ENCODE measurements at places on chromosomes 12 and 14.

GRCh38 chr12:120077260-120077659, 39.3 kb downstream of the RAB35 start:
- DNase-seq = no peak

DNA sequence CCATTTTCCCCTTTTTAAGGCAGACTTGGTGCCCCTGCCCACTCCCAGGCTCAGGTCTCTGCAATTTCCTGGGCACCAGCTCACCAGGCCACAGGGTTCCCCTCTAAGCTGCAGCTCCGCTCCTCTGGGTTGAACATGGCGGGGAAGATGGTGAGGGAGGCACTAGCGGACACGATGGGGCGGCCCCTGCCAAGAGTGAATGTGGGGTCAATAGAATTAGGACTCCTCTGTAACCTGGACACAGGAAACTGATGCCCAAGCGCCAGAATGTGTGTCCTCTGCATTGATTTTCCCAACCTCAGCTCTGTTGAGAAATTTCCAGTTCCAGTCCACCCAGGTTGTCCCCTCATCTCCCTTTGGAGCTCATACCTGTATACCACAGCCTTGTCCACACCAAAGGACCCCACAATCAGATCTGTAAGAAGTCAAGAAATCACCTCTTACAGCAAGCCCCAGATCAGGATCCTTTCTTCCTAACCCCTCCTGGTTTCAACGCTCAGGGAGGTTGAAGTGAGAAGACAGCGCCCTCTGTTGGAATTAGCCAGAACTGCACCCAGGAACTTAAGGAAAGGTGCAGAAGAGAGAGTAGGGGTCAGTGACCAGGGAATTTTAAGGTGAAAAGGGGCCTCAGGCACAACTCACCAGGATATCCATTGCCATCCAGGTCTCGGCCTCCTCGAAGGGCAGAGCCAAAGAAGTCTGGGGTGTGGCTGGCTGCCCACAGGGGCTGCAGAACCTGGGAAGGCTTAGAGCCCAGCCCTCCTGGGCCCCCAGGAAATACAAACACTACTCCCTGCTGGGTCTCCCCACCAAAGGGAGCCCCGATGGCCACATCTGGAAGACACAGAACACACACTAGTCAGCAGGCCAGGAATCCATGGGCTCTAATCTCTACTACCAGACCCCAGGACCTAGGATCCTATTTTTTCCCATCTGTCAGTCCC, 14.7 kb downstream of the ITGA5 start:
- peak; percentile 46 for DNase-seq

GRCh38 chr12:537772-538171, 78.0 kb downstream of the B4GALNT3 start:
- DNase-seq = no peak

GRCh38 chr12:65532162-65532561, 253.7 kb downstream of the MSRB3 start:
- DNase-seq = peak; percentile 93

DNA sequence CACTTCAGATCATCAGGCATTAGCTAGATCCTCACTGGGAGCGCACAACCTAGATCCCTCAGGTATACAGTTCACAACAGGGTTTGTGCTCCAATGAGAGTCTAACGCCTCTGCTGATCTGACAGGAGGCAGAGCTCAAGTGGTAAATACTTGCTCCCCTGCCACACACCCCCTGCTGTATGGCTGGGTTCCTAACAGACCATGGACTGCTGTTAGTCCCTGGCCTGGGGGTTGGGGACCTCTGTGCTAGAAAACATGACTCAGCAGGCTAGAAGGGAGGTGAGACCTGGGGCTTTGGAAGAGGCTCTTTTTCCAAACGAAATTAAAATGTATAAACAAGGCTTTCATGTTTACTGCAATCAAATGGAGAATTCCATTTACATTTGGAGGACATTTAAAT, 691.1 kb downstream of the FLRT2 start:
- peak; percentile 6 for DNase-seq

GRCh38 chr12:26441434-26441833, 246.1 kb downstream of the SSPN start:
- no peak for DNase-seq

GRCh38 chr14:38065106-38065762, 142.5 kb upstream of the SSTR1 start:
- DNase-seq = no peak

GRCh38 chr12:13099844-13100604, 3.4 kb downstream of the GSG1 start:
- no peak for DNase-seq

- peak; percentile 15 for DNase-seq
Observed at GRCh38 chr14:90518941-90519256, 122.1 kb downstream of the CALM1 start.

DNA sequence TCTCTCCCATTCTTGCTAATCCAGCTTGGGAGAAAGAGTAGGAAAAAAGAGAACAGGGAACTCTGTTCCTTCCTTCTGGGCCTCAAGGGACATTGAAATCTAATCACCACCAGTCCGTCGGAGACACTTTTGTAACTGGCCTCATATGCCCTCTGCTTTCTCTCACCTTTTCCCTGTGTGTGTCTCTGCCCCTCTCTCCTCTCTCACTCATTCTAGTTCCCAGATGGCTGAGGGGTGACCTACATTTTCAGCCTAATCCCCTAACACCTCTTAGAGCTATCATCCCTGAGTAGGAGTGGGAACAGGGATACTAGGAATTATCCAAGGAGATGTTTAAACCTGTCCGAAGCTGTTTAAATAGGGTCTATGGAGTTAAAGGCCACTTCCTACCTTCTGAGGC, 8.9 kb upstream of the PCK2 start:
- no peak for DNase-seq

DNA sequence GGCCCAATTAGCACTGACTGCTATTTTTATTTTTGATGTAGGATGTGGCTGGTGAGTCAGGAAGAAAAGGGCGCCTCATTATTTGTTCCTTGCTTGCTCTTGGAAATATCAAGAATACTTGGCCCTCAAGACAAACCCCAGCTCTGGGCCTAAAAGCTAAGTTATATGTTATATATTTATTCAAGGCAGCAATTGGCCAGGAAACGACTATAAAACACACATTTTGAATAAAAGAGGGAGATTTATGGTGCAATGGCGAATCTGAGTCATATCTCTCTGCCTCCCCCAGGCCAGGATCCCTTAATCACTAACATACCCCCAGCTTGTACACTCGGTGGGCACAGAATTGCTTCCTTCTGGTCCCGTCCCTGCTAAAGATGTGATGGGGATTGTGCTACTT, 63.3 kb downstream of the TBX5 start:
- DNase-seq = no peak

DNA sequence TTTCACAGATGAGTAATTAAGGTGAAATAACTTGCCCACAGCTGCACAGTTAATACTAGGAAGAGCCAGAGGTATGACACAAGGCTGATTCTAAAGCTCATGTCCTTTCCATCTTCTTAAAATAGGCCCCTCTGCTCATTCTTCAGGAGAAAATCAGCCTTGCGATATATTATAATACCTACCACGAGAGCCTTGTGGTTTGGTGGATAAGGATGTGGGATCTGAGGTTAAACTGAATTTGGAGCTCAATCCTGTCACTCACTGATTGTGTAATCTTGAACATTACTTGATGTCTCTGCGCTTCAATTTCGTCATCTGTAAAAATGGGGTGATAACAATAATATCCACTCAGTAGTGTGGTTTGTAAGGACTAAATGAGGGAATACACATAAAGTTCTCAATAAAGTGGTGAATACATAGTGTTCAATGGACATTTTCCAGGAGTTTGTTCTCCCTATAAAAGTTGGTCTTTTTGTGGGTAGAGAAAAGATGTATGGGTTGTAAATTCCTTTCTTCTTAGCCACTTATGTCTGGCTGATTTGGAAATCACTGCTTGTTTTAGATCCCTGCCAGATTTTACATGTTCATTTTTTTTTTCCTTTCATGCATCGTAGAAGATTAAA, 25.1 kb upstream of the ATP2B1 start:
- DNase-seq = peak; percentile 87

- no peak for DNase-seq
Observed at GRCh38 chr12:66013224-66013623, 117.3 kb downstream of the LLPH start.

- DNase-seq = no peak
Observed at GRCh38 chr12:2364631-2365051, 311.9 kb downstream of the CACNA1C start.

DNA sequence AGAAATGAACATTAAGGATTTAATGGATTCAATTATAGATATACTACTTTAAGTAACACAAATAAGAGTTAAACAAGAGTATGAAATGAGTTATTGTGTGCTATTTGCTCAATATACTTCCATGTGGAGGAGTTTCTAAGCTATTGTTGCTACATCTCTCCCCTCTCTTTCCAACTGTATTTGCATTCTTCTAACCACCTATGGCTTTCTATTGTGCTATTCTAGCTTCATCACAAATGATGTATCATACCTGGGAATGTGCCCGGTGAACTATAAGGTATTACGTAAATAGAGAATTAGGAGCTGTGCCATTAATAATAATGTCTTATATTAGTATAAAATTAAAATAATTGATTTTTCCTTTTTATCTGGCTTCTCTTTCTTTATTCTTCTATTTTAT, 87.1 kb upstream of the PLEKHG7 start:
- DNase-seq = no peak

GRCh38 chr14:92484132-92484823, 29.3 kb upstream of the RIN3 start:
- DNase-seq = no peak

- DNase-seq = no peak
Observed at GRCh38 chr12:50563434-50563787, 58.6 kb downstream of the DIP2B start.

DNA sequence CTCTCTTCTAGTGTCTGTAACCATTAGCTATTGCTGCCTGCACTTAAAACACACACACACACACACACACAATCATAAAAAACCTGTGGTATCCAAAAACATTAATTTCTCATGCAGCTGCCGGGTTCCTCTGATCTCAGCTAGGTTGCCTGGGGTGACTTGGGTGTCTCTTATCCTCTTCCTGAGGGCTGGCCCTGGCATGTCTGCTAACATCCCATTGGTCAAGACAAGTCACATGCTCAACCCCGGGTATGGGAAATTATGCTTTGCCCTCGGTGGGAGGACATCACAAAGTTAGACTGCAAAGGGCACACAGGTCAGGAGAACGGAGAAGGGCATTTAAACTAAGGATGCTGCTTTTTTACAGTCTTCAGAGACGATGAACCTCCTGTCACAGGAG, 55.7 kb downstream of the TRPV4 start:
- peak; percentile 40 for DNase-seq

GRCh38 chr12:104577581-104577981, 120.8 kb downstream of the CHST11 start:
- peak; percentile 85 for DNase-seq

GRCh38 chr12:45418520-45418919, 202.6 kb downstream of the ANO6 start:
- no peak for DNase-seq
